ENCODE measurements at places on chromosomes 7 and 10.
A peak's percentile ranks its signal among the peaks of the same experiment; 100 is the strongest.

DNA sequence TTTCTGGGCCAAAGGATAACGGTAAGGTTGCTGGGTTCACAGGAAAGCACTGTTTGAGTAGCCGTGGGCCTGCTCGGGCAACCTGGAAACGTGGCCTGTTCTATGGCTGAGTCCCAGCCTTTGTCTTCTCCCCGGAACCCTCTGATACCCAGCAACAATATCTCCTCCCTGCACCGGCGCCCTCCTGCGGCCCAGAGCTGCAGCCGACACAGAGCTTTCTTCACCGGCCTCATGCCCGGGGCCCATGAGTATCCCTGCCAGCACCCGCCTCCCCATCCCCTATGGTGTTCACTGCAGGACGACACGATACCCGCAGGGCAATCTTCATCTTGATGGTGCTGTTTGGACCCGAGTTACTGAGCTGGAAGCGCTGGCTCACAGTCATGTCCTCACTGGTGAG is 38.6 kb upstream of the NCAPG2 start:
- DNase-seq, result no peak

- no peak for DNase-seq
Observed at GRCh38 chr7:476736-477360, 42.8 kb downstream of the PDGFA start.

GRCh38 chr7:66178258-66178657 is 26.9 kb upstream of the TPST1 start:
- no peak for DNase-seq

- DNase-seq, result no peak
Observed at GRCh38 chr7:98913612-98914011, 35.3 kb downstream of the TRRAP start.

GRCh38 chr7:54907981-54908380 is 110.8 kb upstream of the EGFR start:
- DNase-seq, result no peak

DNA sequence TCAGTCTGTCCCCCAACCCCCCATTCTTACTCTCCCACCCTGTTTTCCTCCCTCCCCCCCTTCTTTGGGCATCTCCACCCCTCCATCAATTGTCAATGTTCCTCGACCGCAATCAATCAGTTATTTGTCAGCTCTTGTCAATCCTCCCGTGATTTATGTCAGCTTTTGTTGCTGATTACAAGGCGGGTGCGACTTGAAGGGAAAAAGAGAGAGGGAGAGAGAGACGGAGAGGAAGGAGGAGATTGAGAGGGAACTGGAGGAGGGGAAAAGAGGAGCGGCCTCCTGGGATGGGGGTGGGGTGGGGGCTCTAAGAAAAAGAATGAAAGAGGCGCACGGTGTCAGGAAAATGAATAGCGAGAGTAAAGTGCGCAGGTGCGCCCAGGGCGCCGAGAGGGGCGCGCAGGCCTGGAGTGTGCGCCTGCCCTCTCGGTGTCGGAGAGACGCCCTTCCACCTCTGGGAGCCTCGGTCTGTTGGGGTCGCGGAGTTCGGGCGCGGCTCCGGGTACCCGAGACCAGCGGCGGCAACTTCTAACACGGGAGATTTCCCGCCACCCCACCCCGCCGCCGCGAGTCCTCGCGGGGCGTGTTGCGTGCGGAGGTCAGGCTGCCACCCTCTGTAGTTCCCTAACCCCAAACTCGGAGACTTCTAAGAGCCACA is 1.1 kb upstream of the ZNF503 start:
- DNase-seq, result no peak

- peak; percentile 87 for DNase-seq
Observed at GRCh38 chr7:2529161-2530070, 9.8 kb downstream of the LFNG start.

GRCh38 chr10:5575144-5575481 is 50.4 kb downstream of the CALML3 start:
- no peak for DNase-seq

DNA sequence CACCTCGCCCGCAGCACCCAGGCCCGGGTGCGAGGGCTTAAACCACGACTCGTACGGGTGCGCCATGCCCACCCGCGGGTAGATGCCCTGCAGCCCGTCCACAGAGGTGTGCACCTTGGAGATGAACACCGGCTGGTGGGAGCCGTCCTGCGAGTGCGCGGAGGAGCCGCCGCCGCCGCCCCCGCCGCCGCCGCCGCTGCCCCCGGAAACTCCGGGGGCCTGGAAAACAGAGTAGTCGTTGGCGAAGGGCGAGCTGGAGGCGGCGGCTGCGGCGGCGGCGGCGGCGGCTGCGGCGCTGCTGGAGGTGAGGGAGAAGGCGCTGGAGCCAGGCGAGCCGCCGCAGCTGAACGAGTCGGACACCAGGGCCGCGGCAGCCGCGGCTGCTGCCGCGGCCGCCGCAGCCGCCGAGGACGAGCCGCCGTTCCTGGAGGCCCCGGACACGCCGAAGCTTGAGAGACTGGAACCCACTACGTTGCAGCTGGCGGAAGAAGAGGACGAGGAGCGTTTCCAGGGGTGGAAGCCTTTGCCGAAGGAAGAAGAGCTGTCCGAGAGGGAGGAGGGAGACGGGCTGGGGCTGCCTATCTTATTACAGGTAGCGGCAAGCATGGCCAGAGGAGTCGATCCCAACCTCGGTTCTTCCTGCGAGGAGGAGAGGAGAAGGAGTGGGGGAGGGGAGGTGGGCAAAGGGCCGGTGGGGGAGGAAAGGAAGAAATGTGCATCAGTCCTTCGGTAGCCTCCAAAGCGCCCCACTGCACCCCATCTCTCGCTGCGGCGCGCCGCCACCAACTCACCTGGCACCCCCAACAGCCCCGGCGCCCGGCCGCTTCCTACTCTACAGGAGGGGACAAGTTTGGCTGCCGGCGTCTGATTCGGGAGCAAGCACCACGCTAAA is 1.3 kb downstream of the SP8 start:
- DNase-seq, result no peak
